AG08396 (cell line): ENCODE measurements at places on chromosomes 7 and 10.

- peak; percentile 15 for DNase-seq
Measured at GRCh38 chr7:8035647-8036518, 67.3 kb downstream of the GLCCI1 start.

DNA sequence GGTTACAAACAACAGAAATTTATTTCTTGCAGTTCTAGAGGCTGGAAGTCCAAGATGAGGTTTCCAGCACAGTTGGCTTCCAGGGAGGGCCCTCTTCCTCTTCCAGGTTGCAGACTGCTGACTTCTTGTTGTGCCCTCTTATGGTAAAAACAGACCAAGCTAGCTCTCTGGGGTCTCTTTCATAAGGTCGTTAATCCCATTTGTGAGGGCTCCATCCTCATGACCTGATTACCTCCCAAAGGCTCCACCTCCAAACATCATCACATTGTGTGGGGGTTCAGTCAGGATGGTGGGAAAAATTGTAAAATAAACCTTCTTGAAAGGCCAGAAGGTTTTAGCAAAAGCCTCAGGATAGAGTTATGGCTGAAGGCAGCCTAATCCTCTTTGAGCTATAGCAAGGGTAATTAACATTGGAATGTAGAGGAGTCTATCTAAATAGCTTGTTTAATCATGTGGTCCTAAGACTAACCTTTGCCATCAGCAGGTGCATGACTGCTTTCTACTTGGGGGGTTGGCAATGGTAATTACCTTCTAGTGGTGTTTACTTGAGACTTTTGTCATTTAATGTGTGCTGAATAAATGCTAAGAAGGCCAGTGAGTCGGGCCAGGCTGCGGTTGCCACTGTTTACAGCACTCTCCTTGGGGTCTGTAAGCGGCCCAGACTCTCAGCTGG is 80.8 kb downstream of the PPP1R17 start:
- no peak for DNase-seq

DNA sequence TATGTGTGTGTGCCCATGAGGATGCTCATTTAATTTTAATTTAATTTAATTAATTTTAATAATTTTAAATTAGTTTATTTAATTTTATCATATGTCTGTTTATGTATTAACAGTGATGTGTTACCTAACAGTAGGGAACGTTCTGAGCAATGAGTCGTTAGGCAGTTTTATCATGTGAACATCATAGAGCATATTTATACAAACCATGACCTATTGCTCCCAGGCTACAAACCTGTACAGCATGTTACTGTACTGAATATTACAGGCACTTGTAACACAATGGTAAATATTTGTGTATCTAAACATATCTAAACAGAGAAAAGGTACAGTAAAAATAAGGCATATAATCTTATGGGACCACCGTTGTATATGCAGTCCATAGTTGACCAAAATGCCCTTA is 13.7 kb upstream of the CFAP69 start:
- DNase-seq, result no peak

- DNase-seq, result no peak
Measured at GRCh38 chr7:128713794-128714193, 25.4 kb upstream of the CALU start.

DNA sequence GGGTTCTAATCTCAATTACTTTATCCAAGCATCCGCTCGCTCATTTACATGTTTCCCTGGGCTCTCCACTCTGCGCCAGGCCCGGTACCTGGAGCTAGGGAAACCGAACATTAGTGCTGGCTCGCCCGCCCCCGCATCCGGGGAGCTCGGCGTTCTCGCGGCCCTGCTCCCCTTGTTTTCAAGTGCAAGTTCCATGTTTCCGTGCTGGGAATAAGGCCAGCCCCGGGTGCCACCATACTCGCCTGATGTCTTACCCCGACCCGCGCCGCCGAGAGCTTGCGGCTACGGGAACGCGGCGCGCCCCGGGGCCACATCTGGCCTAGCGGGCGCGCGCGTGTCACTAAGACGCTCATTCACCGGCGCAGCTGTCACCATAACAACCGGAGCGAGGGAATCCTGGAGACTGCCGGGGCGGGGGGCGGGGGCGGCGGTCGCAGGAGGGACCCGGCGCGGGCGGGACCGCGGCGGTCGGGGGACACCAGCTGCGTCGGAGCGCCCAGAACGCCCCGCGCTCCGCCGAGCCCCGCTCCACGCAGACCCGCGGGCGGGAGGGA is at the start of gene NEURL1:
Gene NEURL1, plus strand, starts transcription at position 344 of the 554 bp plus-strand sequence. CDS start 683 bp downstream, outside the sequence.
- peak; percentile 42 for DNase-seq

- no peak for DNase-seq
Measured at GRCh38 chr7:101166909-101167644, 1.7 kb upstream of the VGF start.

DNA sequence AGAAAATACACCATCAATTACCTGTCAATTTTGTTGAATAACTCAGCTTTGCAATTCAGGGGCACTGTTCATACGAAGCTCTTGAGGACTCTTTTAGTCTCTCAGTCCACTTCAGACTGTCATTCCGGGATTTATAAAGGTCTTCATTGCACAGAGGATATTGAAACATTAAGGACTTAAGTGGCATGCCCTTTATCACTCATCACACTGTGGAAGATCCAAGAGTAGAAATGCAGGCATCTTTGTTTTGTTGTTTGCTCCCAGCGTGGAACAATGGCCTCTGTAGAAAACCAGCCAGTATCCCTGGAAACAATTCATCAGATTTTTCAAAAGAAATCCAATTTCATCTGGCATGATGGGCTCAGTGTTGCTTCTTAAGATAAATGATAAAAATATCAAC is 66.3 kb upstream of the LRGUK start:
- no peak for DNase-seq

DNA sequence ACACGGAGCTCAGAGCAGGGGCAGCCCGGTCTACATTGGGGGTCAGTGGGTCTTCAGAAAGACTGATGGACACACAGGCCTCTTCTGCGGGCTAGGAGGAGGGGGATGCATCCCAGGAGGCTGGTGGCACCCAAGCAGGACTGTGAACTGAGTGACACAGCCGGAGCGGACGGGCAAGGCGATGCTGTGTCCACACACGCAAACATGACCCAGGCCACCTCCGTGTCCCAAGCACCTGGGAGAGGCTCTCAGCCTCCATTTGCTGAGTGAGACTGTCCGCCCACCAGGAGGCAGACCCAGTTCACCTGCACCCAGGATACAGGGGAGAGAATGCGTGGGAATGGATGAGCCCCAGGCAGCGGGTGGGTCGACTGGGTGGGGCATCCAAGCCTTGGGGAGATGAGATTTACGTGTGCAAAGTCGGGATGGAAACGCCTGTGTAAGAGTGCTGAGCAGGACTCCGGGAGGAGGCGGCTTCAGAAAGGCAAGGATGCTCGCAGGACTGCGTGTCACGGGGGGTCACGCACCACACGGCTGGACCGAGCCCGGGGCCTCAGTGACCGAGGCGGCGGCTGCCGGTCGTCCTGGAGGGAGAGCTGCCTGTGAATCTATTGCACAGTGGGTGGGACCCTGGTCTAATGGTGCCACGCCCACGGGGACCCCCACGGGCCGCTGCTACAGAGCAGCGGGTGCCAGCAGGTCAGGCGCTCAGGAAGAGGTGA is 262.8 kb downstream of the ADARB2 start:
- DNase-seq, result no peak

DNA sequence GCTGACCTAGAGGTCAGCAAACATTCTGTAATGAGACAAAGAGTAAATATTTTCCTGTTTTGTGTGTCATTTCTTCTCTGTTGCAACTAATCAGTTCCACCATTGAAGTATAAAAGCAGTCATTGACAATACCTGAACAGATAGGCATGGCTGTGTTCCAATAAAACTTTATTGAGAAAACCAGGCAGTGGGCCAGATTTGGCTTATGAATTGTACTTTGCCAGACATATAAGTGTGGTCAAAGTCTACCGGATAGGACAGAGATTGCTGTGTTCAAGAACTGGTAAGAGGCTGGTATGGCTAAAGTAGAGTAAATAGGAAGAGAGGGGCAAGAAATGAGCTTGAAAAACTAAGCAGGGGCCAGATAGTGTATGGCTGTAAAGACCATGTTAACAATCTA is 38.3 kb upstream of the TAC1 start:
- no peak for DNase-seq

- no peak for DNase-seq
Measured at GRCh38 chr10:132921086-132921485, 21.3 kb downstream of the CFAP46 start.

DNA sequence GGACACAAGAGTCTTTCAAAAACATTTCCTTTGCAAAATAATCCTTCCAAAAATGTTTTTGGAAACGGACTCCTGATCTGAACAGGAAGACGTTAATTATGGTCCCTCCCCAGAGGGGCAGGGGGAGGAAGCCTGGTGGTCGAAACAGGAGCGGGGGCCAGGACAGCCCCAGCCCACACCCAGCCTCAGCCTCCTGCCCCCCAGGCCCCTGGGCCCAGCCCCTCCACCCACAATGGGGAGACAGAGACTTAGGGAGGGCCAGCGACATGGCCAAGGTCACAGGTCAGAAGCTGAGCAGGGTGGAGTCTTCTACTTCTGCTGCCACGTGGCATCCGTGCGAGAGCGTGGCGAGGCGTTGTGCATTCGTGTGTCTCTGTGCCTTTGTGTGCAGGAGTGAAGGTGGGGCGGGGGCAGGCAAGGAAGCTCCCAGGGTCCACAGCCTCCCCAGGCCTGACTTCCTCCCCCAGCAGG is 14.0 kb upstream of the GRIFIN start:
- DNase-seq, result no peak

DNA sequence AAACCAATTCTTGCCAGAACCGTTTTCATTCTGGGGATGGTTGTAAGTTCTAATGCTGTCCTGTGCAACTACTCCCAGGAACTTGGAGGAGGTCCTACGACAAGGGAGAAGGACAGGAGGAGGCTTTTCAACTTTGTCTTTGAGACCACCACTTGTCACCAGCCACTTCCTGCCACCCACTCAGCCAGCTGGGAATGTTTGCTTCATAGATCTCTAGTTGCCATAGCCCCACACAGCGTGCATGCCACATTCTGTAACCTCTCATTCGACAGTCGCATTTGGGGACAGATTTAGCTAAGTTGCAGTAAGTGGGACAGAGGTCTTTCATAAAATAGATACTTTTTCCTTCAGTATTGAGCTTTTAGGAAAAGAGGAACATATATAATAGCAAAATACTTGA is 78.0 kb downstream of the TAF3 start:
- DNase-seq, result no peak

- DNase-seq, result no peak
Measured at GRCh38 chr10:102581401-102581800, 62.9 kb upstream of the TRIM8 start.

DNA sequence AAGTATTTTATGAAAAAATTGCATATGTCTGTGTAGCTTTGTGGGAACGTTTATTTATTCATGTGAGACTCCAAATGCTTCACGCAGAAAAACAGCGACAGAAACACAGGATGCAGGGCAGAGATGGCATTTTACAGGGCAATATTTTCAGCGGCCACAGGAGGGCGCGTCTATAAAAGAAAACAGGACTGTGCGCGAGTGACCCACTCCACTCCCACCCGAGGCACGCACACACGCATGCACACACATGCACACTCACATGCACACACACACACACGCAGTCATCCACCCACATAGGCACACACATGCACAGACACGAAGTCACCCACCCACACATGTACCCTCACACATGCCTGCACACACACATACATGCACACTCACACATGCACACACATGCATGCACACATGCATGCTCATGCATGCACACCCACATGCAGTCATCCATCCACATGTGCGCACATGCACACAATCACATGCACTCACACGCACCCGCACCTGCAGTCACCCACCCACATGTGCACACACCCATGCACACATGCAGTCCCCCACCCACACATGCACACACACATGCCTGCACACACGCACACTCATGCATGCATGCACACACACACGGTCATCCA is 96.3 kb downstream of the DNAJB6 start:
- peak; percentile 74 for DNase-seq

DNA sequence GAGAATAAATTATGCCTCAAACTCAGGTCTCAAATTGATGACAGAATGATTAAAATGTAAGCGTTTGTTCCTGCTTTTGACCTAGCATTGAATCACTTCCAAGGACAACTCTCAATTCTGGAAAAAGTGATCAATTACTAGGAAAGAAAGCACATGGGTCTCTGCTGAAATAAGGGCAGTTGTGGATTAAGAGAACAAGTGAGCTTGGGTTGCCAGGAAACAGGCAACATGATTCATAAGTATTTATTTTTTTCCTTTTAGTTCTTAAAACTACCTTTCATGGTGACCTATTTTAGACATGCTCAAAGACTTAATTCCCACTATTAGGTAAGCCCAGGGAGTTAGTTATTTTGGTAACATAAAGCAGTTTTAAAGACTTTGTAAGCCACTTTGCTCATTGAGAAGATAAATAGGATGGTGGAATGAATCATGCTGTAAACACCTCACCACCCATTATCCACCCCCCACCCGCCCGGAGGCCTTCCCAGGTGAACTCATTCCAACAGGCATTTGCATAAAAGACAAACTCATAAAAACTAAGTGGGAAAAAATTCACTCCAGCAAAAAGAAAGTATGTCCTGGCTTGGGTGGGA is 728.3 kb downstream of the SORCS1 start:
- no peak for DNase-seq
